ENCODE measurements at places on chromosomes 13 and 19. TPM values are rescaled to one million over a fixed set of nuclear protein-coding genes. Genes with fewer than 3 reads are reported as not detected.

Gene CGB5
- 0.16 TPM for total RNA-seq

Gene PRR20C
- not detected for total RNA-seq

Gene CGB3
- not detected for total RNA-seq

Gene PRODH2
- total RNA-seq: not detected

Gene DOHH
- total RNA-seq: 9.7 TPM
